Kidney tubule cell (primary cell): ENCODE measurements at places on chromosomes 12 and 14.

GRCh38 chr14:104151566-104152245 is 13.3 kb downstream of the KIF26A start:
- DNase-seq, result no peak

- DNase-seq, result no peak
Observed at GRCh38 chr12:113655919-113656318, 184.2 kb upstream of the LHX5 start.

DNA sequence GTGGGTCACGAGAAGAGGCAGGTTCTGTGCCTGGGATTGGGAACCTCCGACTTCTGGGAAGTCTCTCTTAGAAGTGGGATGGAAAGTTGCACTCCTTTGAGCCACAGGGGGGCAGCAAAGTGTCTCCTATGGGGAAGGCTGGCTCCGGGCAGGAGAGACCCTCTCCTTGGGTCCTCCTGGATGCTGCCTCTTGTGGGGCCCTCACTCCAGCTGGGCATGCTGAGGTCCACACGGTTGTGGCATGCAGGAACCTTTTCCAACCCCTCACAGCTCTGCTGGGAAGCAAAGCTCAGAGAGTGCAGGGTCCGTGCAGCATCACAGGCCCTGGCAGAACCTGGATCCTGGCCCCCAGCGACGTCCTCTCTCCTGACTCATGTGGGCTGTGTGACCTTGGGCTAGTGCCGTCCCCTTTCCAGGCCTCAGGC is 17.4 kb downstream of the SDSL start:
- DNase-seq, result peak; percentile 43

- no peak for DNase-seq
Observed at GRCh38 chr12:93166541-93167307, 211.0 kb upstream of the NUDT4 start.

DNA sequence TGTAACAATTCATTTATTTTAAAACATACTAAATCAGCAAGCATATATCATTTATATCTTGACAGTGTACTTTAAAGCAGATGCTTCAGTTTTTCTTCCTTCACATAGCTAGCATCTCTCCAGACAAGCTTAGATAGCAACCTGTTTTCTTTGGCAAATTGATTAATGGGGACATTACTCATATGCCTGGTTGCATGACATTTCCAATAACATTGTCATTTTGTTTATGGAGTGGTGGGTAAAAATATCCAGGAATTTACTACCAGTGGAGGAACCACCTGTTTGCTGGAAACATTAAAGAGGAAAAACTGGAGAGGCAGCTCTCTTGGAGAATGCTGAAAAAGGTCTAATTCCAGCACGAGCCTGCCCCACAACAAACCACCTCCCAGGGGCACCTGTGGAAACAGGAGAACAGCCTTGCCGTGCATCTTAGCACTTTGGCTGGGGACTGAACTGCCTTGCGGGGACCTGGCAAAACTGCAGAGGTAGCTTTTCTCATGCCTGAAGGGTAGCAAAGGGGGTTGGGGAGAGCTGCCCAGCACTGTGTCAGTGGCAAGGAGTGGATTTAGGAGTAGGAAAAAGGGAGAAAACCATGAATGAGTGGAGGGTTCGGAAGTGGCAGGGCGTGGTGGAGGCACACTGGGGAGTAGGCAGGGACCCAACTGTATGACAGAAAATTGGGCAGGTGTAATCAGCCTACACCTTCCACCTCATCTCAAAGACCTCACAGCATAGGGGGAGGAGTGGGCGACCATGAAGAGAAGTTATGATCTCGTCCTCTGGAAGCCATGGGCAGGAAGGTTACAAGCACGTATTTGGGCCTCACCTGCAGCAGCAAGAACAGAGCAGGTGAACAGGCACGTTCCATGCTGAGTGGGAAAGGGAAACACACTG is 11.7 kb upstream of the CREBL2 start:
- no peak for DNase-seq

- no peak for DNase-seq
Observed at GRCh38 chr12:123854918-123855317, 92.8 kb downstream of the DNAH10 start.

GRCh38 chr12:693934-694533 is 30.8 kb upstream of the NINJ2 start:
- no peak for DNase-seq

GRCh38 chr12:13976028-13976584 is 5.3 kb downstream of the GRIN2B start:
- DNase-seq, result no peak

DNA sequence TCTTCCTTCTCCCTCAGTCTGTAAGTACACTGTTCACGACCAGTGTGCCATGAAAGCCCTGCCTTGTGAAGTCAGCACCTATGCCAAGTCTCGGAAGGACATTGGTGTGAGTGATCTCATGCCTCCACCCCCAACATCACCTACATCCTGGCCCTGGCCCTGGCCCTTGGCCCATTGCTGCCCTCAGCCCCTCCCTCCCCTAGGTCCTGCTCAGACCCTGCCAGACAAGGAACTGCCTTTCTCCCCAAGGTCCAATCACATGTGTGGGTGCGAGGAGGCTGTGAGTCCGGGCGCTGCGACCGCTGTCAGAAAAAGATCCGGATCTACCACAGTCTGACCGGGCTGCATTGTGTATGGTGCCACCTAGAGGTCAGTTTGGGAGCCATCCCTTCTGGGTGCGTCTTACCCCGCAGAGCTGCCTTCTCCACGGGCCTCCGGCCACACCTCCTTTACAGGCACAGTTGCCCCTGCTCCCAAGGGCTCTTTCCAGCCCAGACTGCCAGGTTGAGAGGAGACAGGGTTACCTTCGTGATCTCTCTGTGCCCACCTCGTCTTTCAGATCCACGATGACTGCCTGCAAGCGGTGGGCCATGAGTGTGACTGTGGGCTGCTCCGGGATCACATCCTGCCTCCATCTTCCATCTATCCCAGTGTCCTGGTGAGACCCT is 9.2 kb downstream of the DGKA start:
- peak; percentile 91 for DNase-seq

GRCh38 chr14:68628605-68629310 is 164.1 kb downstream of the ZFP36L1 start:
- peak; percentile 34 for DNase-seq

DNA sequence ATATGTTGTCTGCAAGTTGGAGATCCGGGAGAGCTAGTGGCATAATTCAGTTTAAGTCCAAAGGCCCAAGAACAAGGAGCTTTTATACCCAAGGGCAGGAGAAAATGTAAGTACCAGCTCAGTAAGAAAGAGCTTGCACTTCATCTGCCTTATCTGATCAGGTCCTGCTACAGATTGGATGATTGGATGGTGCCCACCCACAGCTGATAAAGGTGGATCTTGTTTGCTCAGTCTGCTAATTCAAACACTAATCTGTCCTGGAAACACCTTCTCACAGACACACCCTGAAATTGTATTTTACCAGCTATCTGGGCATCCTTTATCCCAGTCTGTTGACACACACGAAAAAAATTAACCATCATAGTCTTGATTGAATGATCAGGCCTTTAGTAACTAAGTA is 230.7 kb upstream of the SLC16A7 start:
- no peak for DNase-seq

DNA sequence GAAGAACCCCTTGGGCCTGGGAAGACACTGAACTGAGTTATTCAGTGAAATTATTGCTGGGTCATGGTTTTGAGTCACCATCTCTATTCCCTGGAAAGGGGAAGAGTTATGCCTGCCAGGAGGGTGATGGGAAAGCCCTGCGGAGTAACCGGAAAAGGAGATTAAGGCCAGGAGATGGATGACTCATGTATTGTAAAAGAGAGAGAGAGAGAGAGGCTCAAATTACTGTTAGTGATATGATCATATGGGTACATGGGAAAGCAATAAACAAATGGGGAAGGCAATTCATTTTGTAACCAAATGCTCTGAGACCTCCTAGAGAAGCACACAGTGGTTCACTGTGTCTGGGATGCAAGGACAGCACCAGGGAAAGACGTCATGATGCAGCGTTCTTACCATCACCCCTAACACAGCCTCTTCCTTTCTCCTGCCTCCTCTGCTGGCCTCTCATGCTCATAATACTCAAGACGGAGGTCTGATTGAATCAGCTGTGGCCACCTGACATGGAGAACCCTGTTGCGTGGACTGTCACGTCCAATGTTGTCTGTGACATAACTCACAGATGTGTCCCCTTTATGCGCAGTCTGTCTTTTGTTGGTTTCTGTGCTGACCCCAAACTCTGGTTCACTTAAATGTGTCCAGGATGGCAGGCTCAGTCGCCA is 243.7 kb downstream of the TMEM132D start:
- peak; percentile 67 for DNase-seq

DNA sequence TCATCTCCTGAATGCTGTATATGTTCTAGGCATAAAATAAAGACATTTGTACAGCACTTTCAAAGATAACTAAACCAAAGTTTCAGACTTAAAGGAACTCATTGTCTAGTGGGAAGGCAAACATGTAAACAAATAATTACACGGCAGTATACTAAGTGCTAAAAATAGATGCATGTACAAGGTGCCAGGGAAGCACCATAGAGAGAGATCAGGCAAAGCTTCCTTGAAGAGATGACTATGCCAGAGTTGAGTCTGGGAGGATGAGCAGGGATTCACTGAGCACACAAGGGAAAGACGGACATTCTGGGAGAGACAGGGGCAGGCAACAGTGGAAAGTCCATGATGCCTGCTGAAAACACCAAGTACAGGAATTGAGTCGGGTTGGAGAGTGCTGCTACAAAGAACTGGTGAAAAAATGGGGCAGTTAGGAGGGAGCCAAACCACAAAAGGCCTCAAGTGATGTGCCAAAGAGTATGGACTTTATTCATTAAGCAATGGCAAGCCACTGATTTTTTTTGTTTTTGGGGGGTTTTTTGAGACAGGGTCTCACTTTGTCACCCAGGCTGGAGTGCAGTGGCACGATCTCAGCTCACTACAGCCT is 26.8 kb downstream of the ANKS1B start:
- DNase-seq, result no peak

DNA sequence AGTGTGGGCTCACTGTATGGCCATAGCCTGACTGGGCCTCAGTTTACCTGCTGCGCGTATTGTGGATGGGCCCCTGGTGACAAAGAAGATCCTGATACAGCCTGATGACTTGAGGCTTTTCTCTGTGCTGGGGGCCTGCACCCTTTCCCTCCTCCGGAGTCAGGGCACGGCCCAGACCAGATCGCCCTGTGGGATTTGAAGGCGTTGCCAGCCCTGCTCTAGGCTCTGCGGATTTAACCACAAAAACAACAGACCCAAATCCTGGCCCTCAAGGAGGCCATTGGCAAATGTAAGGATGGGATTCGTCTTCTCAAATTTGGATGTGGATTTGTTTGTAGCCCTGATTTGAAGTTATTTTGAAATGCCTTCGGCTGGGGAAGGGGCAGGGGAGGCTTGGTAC is 195.8 kb downstream of the TSPAN9 start:
- DNase-seq, result no peak

GRCh38 chr12:130859161-130859560 is 12.7 kb upstream of the RAN start:
- DNase-seq, result no peak

GRCh38 chr14:57574617-57575288 is 81.1 kb upstream of the CCDC198 start:
- peak; percentile 49 for DNase-seq
